Putamen (tissue), 1 donor: ENCODE measurements at places on chromosomes 12 and 14.

- DNase-seq: no peak
Measured at GRCh38 chr12:50239355-50239891, 43.9 kb downstream of the LIMA1 start.

DNA sequence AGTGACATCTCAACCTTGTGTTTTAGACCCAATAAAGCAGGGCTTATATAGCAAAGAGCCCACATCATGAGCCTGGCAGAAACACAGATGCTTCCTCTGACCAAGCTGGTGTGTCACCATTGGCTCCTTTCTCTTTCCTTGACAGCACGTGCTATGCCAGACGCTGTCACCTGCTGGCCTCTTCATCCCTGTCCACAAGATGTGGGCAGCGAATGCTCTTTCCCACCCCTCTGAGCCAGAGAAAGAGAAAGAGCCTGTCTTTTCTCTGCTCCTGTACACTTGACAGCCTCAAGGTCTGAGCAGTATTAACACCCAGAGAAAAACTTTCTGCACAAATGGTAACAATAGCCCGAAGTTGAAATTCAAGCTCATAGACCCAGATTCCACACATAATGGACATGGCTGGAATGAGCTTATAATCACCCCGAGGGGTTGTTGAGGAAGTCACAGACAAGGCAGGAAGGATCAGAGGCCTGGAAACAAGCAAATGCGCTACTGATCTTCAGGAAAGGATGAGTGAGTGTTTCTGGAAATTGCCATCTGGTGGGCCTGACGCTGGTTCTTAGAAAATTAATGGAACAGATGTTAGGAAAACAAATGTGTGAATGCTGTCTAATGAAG, 8.9 kb downstream of the TGFB3 start:
- DNase-seq: no peak

GRCh38 chr12:64747695-64748094, 11.5 kb downstream of the GNS start:
- no peak for DNase-seq

GRCh38 chr14:24681056-24681455, 47.1 kb upstream of the GZMB start:
- DNase-seq: no peak

DNA sequence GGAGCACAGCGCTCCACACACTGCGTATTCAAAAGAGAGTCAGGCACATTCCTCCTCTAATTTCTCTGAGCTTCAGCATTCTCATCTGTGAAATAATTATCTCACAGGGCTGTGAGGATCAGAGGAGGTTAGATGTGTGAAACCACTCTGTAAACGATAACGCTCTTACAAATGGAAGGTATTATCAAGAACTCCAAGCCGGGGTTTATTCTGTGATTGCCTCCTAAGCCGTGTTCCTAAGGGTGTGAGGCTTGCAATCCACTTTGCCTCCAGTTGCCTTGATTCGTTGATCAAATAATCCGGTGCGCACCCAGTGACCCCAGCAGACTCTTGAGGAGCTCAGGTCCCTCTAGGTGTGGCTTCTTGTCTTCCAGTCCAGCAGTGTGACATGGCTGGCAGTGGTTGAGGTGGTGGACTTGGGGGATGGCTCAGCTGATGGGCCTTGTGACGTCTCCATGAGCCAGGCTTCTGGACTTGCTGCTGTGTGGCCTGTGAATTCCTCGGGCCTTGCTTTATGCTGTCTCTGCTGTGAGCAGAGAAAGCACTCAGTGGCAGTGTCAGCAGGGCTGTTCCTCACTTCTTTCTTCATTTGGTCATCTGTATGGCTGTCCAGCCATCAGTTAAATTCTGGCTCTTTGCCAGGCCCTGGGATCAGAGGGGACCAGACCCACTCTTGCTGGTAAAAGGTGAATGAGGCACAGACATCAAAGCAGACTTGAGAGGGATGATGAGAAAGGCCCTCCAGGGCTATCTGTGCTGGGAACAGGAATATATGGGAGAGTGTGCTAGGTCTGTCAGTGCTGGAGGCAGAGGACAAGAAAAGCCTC, 71.0 kb downstream of the SLC25A47 start:
- no peak for DNase-seq

- DNase-seq: no peak
Measured at GRCh38 chr12:79920421-79921238, 14.3 kb downstream of the PPP1R12A start.

DNA sequence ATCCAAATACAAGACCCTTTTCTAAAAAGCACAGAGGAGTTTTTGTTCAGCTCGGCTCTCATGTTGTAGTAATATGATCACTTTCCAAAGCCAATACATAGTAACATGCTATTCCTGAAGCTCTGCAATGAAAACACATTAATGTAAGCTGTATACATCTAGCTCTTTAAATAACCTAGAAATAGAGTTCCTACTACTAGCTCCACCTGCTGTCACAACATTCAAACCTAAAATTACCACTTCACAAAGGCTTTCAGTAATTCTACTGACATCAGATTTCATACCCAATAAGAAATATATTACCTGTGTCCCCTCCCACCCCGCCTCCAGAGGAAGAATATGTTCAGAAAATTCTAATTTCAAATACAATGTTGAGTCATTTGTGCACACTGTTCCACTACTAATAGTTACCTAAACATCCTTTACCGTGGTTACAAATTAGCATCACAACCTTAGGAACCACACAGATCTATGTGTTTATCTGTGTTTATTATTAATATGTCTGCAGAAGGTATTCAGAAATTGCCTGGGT, 17.8 kb downstream of the EFCAB11 start:
- no peak for DNase-seq

DNA sequence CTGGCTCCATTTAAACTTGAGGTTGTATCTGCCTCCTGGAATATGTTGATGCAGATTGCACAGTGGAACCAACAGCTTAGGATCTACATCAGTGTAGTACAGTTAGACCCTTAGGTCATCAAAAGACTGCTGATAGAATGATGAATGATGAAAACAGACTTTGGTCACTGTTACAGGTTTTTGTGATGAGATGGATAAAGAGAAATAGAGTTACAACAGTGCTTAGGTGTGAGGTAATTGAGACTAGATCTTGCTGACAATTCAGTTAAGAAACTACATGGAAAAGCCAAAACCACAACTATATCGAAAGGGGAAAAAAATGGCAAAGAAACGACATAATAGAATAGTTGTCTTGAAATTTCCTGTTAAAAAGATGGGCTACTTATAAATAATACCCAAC, 145.7 kb upstream of the LMNTD1 start:
- DNase-seq: no peak

- DNase-seq: no peak
Measured at GRCh38 chr12:49201595-49202295, 12.9 kb upstream of the TUBA1A start.

- no peak for DNase-seq
Measured at GRCh38 chr12:94618995-94619695, 31.2 kb downstream of the TMCC3 start.

DNA sequence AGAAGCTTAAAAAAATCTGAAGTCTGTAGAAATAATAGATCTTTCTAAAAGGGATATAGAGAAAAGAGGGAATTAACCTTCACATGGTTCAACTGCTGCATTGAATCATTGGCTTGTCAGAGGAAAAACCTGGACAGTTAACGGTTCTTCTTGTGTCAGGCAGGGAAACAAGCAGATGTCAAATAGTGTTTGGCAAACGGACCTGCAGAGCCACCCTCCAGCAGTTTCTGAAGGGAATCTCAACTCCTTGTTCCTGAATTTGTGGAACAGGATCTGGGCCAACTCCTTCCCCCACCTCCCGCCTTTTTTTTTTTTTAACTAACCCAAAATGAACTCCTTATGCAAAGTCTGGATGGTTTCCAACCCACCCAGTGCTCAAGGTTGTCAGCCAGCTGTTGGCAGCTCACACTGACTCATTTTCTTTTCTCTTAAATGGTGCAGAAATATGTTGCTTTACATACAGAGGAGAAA, 187.3 kb downstream of the CAND1 start:
- peak; percentile 63 for DNase-seq

- no peak for DNase-seq
Measured at GRCh38 chr14:22569106-22569736, 19.8 kb downstream of the DAD1 start.

DNA sequence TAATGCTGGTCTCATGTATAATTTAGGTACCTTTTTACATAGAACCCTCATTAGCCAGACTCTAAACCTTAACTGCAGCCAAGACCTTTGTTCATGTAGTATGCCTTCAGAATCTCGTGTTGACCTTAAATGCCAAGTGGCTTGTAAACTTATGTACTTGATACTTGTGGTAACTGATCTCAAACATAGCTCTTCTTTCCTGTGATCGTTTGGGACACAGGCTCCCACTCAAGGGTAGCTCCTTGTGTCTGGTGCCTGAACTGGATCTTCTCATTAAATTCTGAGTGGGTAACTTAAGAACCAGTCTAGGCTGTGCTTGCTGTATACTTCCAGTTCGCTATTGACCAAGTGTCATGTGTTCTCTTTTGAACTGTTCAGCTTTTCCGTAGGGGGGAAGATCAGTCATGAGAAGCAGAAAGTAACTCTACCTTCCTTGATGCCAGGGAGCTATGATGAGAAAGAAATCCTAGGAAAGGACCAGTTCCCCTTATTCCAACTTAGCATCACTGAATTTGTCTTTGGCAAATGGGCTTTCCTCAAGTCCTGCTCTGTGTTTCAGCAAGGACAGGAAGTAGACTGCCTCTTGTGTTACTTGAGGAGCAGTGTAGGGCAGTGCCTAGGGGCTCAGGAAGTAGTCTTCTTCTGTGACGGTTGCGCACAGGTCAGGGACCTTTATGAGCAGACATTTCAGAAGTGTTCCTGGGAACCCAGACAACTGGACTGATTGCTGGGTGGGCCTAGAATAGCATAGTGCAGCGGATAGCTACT, 2.5 kb downstream of the LGALS3 start:
- DNase-seq: no peak

DNA sequence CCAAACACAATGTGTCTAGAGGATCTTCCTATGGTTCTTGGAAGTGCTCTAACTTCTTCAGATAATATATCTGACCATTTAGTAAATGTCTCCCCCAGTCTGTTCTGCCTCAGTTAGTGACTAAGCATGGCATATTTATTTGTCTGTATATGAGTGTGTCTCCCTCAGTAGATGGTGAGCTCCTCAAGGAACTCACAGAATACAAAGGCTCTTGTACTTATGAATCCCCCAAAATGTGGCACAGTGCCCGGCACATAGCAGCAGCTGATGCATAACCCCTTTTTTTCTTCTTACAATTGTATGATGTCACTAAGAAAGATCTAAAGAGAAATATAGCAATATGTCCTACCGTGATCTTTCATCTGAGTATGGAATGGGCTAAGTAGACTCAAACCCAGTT, 264.7 kb upstream of the PRICKLE1 start:
- no peak for DNase-seq

GRCh38 chr14:63212776-63213500, 8.7 kb downstream of the RHOJ start:
- DNase-seq: no peak
